ENCODE measurements at places on chromosomes 7 and 10.

- DNase-seq: peak; percentile 49
Observed at GRCh38 chr7:68107261-68107660, 1110.6 kb downstream of the TYW1 start.

GRCh38 chr7:13673290-13673689 is 316.2 kb downstream of the ETV1 start:
- DNase-seq: no peak

GRCh38 chr7:17302575-17303142 is 4.2 kb downstream of the AHR start:
- no peak for DNase-seq

DNA sequence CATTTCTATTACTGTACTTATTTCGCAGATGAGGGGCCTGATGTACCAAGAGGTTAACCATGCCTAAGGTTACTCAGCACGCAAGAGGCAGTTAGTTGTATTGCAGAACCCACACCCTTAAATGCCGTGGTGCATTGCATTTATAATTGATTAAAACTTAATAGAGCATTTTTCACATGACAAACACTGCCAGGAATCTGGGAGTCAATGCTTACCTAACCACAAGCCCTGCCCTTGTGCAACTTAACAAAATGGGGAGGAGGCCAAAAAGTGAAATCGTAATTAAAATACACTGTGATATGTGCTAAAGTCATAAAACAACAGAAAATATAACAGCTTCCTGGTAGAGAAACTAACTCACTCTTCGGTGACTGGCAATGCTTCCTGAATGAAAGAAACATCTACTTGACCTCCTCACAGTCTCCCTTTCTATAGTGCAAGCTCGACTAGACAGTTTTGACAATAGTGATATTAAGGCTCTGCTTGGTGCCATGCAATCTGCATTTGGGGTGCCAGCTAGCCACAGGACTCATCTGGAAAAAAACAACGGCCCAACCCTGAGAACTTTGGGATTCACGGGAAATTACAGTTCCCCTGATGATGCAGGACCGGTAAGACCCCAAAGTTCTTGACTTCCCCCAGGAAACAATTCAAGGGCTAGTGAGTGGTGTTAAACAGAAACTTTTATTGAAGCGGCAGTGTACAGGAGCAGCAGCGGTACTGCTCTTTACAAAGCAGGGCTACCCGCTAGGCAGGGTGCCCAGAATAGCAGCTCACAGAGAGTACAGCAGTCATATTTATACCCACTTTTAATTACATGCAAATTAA is 612.4 kb downstream of the TNS3 start:
- DNase-seq: no peak

- DNase-seq: no peak
Observed at GRCh38 chr7:16430133-16430532, 8.8 kb upstream of the CRPPA start.

GRCh38 chr10:45383682-45384330 is 9.8 kb downstream of the ALOX5 start:
- no peak for DNase-seq

DNA sequence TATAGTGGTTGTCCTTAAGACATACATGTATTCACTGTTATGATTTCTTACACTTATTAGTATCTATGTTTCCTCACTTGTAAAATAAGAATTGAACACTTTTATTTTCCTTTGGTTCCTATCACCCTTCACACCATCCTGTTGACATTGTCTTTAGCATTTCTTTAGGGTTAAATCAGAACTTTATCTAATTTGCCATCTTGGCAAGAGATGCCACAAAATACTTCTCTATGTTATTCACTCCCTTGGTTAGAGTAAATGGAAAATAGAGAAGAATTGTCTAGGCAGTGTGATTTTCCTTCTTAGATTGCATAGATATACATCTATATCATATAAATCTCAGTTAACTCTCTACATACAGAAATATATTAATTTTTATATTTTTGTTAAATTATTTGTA is 204.7 kb downstream of the SEMA3D start:
- DNase-seq: no peak

- DNase-seq: no peak
Observed at GRCh38 chr10:60654813-60655464, 123.3 kb upstream of the CDK1 start.

- DNase-seq: no peak
Observed at GRCh38 chr7:69939317-69939716, 341.0 kb downstream of the AUTS2 start.

GRCh38 chr7:38908759-38909335 is at the start of gene VPS41:
VPS41 (minus strand) TSS chr7:38909191; CDS start chr7:38909174, 17 bp downstream.
- peak; percentile 87 for DNase-seq

DNA sequence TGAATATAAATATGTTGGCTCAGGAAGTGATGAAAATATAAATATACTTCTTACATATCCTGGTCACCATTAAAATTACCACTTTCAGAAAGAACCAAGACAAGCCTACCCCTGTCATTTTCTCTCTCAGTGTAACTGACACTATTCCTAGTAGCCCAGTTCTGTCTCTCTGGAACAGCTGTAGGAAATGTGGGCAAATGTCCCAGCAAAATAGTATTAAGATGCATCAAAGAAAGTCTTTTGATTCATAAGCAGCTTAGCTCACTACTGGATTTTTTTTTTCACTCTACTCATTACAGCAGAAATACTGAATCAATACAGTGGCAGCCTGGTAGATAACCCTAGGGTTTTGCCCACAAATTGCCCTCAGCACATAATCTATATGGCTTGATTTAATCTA is 290.9 kb downstream of the DNAJB9 start:
- DNase-seq: no peak

- peak; percentile 98 for DNase-seq
Observed at GRCh38 chr7:1368682-1369571, 90.3 kb downstream of the MICALL2 start.

GRCh38 chr10:67779465-67780203 is 58.4 kb downstream of the DNAJC12 start:
- DNase-seq: peak; percentile 61

DNA sequence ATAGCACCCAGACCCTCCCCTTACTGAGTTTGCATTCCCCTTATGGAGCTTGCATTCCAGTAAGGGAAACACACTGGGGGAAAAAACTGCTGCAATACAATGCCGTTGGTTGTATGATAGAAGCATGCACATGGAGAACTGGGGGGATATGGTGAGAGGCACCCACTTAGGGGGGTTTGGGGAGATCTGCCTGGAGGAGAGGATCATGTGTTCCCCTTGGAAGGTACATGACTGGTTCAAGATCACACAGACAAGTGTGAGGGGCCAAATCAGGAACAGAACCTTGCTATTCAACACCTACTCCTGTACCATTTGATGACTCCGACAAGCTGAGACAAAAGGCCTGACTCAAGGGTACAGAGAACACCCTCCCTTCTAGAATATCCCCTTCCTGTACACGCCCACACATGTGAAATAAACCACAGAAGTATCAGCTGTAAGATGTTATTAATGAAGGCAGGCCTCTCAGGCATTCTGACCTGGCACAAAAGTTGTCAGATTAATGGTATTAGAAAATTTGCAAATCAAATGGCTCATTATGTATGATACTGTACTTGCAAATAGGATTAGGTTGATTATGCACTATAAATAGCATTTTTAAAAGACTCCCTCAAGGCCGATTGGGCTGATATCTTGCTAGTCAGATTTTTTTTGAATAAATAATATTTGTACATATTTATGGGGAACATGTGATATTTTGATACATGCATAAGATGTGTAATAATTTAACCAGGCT is 122.2 kb downstream of the NPY start:
- no peak for DNase-seq

DNA sequence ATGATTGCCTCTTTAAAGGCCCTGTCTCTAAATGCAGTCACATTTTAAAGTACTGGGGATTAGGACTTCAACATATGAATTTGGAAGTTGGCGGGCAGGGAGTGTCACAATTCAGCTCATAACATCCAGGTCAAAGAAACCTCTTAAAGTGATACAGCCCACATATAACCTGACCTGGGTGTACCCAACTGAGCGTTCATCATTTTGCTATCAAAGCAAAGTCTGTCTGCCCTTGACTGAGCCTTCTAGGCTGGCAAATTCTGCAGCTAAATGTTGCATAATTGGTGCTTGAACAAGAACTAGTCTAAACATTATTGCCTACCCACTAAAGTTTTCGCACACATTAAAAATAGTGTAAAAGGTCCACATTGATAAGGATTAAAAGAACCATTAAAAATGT is 3.7 kb downstream of the MSRB2 start:
- no peak for DNase-seq

- DNase-seq: peak; percentile 11
Observed at GRCh38 chr7:18610331-18610948, 114.9 kb downstream of the HDAC9 start.

GRCh38 chr7:115603416-115603815 is 427.1 kb downstream of the TFEC start:
- DNase-seq: no peak
